ENCODE measurements at places on chromosomes 1 and 21.

DNA sequence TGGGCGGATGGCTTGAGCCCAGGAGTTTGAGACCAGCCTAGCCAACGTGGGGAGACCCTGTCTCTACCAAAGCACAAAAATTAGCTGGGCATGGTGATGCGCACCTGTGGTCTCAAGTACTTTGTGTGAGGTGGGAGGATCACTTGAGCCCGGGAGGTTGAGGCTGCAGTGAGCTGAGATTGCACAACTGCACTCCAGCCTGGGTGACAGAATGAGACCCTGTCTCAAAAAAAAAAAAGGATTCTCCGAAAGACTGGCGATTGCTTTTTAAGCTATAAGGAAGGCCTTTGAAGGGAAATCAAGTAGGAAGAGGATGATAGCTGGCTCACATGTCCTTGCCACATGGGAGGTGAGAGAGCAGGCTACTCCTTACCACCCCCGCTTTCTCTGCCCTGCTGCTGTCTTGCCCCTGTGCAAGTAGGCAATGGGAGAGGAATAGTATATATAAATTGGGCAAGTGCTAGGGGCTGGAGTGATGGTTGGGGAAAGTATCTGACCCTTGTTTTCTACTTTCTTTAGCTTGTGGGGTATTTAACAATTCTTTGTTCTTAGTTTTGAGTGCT is 3.8 kb upstream of the LAMTOR5 start:
- no peak for DNase-seq

GRCh38 chr1:234899041-234899729 is 229.5 kb downstream of the TOMM20 start:
- no peak for DNase-seq

GRCh38 chr1:6795661-6796060 is 10.4 kb downstream of the CAMTA1 start:
- DNase-seq: no peak

GRCh38 chr1:211965108-211965805 is 70.1 kb downstream of the INTS7 start:
- DNase-seq: no peak

GRCh38 chr1:216794586-216794985 is 71.4 kb upstream of the ESRRG start:
- DNase-seq: no peak

DNA sequence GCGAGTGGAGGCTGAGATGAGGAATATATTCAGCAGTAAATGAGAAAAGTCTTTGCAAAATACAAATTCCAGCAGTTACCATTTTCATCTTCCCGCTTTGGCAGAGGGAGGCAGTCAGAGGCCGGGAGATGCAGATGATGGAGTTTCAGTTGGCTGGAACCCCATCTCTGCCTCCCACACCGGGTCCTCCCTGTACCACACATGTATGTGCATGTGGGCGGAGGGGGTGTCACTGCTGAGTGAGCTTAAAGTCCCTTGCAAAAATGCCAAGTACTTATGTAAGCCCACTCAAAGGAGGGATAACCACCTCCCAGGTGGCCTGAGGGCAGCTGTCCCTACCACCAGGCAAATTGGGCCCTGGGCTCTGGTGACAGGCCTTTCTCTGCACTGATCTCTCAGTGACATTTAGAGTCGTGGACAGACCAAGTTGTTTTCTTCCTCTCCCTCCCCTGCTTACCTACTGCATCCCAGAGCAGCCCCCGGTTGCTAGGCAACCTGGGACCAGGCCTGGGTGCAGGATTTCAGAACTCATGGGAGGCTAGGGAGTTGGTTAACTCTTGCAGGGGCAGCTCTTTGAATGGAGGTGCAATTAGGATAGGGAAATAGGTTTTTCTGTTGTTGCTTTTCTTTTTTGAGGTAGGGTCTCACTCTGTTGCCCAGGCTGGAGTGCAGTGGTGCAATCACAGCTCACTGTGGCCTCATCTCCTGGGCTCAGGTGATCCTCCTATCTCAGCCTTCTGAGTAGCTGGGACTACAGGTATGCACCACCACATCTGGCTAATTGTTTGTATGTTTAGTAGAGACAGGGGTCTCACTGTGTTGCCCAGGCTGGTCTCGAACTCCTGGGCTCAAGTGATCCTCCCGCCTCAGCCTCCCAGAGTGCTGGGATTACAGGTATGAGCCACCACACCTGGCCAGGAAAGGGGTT is 17.1 kb upstream of the UBXN10 start:
- no peak for DNase-seq

DNA sequence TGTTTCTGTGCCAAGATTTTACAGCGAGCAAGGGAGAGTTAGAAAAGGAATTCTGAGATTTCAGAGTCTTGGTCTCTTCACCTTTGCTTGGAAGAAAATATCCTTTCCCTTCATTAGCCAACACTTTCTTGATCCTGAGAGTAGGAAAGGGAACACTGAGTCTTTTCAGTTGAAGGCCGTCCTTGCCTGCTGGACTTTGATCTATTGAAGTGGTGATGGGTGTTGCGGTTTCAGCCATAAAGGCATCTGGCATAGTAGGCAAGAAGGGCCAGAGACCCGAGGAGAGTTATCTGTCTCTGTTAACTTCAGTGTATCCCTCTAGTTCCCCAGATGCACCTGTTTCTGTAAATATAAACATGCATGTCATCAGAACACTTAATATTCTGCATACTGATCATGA is 9.7 kb downstream of the SELE start:
- DNase-seq: no peak

Measured in activated naive CD4-positive, alpha-beta T cell (primary cell).